ENCODE measurements at places on chromosomes 7 and 10.

- no peak for DNase-seq
Observed at GRCh38 chr7:80632139-80632538, 6.3 kb upstream of the CD36 start.

- no peak for DNase-seq
Observed at GRCh38 chr10:133442967-133443924, 10.5 kb upstream of the SCART1 start.

GRCh38 chr10:19096501-19097073 is 48.0 kb downstream of the MALRD1 start:
- DNase-seq, result no peak

GRCh38 chr10:63563623-63564022 is 42.4 kb downstream of the REEP3 start:
- DNase-seq, result no peak

GRCh38 chr7:2403014-2403717 is at the start of gene CHST12:
Gene CHST12 (plus strand): TSS chr7:2403611. CDS start chr7:2432640, 29,029 bp downstream.
- peak; percentile 87 for DNase-seq

DNA sequence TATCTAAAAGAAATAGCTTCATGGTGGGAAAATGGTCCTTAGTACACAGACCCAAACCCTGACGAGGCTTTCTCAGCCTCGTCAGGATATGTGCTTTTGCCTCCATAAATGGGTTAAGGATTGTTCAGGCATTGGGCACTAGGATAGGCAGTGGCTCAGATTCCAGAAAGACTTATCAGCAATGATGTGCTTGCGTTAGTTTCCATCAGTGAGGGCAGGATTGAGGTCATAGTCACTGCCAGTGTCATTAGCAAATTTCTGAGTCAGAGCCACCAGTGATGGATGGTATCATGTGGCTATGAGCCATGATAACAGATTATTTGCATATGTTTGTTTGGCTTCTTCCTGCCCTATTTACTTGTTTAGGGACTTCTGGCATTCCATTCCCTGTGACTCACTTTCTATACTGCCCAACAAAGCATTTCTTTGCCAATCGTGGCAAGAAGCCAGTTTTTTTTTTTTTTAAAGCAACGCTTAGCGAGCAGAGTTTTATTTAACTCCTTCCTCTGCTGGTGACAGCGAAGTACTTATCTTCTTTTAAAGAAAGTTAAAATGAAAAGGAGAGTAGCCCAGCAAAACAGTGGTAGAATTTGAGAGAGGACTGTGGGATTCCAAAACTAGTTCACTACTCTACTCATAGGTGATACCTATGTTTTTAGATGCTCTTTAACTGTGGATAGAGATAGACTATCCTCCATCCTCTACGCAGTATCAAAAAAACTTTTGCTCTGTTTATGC is 44.4 kb downstream of the MYPN start:
- no peak for DNase-seq

DNA sequence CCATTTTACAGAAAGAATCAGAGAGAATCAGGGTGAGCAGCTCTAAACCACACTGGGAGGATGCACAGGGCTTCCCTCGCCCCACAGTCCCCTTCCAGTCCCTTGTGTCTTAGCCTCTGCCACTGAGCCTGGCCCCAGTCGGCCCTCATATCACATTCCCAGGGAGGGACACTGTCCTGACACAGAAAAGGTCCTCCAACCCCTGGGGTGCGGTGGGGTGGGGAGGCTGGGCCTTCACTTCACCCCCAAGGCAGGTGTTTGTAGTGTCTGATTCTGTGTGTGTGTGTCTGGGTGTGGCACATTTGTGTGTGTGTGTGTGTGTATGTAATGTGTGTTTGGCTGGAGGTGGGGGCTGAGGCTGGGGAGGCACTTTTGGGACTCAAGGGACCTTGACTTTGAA is 1.8 kb upstream of the KCP start:
- no peak for DNase-seq

DNA sequence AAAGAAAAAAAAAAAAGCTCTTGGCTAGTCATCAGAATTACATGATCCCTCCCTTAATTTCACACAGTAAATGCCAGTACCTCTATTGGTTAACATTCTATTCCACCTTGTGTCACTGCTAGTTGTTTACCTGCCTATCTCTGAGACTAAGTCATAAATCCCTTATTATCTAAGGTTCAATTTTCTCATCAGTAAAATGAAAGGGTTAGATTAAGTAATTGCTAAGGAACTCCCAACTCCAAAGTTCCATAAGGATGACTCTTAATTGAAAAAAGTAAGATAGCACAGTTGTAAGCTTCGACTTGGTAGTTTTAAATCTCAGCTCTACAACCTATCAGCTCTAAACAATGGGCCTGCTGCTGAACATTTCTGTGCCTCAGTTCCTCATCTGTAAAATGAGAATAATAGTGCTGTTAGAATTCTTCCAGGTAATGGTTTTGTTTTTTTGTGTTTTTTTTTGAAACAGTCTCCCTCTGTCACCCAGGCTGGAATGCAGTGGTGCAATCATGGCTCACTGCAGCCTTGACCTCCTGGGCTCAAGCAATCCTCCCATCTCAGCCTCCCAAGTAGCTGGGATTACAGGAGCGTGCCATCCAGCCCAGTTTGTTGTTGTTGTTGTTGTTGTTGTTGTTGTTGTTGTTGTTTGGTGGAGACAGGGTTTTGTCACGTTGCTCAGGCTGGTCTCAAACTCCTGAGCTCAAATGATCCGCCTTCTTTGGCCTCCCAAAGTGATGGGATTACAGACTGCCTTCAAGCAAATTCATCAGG is 35.6 kb downstream of the SRPK2 start:
- DNase-seq, result no peak

DNA sequence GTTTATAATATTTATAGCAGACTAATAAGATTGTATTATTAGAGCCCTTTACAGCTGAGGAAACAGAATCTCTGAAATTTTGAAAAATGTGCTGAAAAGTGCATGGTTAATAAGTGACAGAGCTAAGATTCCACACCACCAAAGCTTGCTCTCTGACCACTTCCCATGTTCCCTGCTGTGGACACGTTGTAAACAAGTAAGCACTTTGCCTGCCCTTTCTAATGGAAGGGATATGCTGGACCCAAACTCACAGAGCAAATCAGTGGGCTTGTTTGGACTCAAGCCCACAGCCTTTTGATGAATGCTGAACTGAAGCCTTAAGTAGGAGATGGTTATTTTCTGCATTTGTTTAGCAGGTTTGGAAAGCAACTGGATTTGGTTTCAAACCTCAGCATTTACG is 214.0 kb upstream of the TMEM72 start:
- DNase-seq, result no peak

DNA sequence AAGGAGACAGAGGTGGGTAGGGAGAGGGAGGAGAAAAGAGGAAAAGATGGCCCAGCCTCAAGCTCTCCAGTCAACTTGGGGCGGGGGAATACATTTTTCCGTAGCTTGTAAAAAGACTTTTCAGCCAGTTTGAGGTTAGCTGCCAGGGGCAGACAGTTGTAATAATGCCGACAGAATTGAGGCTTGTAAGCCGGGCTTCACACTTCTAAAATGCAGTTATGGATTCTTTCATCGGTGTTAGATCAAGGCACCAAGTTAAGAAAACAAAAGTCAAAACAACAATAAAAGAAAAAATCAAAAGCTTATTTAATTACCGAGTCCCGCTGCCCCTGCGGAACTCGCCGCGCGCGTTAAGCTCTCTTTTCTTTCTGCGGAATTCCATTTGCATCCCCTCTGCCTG is 448 bp upstream of the EVX1 start:
- no peak for DNase-seq

GRCh38 chr10:109358325-109358724 is 565.0 kb downstream of the XPNPEP1 start:
- DNase-seq, result no peak

- DNase-seq, result no peak
Observed at GRCh38 chr7:149599636-149600206, 102.1 kb upstream of the ZNF746 start.

- no peak for DNase-seq
Observed at GRCh38 chr7:138338361-138338760, 121.7 kb upstream of the TRIM24 start.

- no peak for DNase-seq
Observed at GRCh38 chr7:29255199-29255878, 60.8 kb downstream of the CHN2 start.

DNA sequence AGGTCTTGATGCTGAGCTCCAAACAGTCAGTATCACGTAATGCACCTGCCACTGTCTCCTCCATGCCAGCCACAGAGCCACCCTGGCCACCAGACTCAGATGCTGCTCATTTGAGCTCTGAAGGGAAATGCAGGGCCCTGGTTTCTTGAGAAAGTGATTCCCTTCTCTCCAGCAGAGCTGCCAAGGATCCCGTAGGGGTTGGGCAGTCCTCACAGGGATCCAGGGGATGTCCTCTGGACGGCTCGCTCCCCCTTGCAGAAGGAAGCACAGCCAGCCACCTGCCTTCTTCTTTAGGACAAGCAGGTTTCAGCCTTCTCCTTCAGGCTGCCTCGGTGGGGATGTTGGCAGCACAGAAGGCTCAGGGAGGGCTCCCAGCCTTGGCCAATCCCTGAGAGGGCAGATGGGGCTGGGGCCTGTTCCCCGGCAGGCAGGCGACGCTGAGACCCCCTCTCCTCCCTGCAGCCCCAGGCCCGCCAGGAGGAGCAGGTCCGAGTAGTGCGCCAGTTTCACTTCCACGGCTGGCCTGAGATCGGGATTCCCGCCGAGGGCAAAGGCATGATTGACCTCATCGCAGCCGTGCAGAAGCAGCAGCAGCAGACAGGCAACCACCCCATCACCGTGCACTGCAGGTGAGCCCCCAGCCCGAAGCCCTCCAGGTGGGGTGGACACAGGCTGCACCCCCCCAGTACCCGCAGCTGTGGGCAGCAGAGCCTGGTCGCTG is 48.9 kb downstream of the MKI67 start:
- DNase-seq, result no peak

- no peak for DNase-seq
Observed at GRCh38 chr7:1981201-1981877, 251.4 kb downstream of the MAD1L1 start.

- no peak for DNase-seq
Observed at GRCh38 chr10:79045566-79046175, 23.1 kb upstream of the ZMIZ1 start.

- DNase-seq, result no peak
Observed at GRCh38 chr7:155790666-155791065, 21.6 kb downstream of the SHH start.

DNA sequence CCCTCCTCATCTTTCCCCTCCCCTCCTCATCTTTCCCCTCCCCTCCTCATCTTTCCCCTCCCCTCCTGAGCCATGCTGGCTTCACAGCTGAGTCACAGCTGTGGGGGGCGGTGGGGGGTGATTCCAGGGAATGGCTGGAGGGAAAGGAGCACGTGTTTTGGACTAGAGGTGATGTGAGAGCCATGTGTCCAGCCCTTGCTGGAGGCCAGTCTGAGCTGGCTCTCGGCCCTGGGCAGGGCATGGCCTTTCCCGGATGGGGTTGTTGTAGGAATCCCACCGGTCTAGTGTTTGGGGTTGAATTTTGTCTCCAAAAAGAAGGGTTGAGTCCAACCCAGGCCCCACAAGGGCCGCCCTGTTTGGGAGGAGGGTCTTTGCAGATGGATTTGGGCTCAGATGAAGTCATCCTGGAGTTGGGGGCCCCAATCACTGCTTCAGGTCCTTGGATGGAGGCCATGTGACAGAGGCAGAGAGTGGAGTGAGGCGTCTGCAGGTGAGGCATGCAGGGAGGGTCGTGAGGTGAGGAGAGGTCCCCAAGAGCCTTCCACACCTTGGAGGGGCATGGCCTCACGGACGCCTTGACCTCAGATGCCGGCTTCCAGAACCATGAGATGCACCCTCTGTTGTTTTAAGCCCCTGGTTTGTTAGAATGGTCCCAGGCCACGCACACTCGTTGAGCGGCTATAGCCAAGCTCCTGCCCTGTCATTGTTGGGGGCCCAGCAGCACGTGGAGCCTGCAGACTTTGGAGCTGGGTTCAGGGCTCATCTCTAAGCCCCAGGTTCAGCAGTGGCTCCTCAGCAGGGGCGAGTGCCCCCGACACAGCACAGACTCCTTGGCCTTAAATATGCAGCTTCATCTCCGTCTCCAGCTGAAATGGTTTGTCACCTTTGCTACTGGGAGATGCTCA is 101.6 kb downstream of the DNAJB6 start:
- no peak for DNase-seq

DNA sequence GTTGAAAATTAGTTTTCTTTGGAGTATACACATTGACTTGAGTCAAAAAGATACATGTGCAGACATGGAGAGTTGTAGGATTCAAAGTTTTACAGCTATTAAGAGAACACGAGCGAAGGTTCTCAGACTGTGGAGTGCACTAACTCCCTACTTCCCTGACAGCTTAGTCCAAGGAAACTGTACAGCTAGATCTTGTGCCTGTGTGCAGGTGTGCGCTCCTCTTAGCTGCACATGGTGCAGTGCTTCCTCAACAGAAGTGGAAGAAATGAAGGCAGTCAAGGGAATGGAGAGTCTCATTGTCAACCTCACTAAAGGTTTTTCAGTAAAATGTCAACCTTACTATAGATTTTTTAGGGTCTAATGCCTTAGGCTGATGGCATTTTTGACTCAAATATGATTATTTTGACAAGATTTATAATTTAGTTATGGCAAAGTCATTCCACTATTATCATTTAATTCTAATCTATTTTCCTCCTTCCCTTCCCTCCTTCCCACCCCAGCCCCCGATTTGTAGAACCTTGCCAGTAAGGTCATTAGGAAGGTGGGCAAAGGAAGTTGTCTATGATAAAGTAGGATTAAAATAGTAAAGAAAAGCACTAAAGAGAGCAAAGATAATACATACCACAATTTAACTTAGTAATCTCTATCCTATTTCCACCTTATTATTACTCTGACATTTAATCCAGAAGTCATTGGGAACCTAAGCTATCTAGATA is 13.6 kb downstream of the PDK4 start:
- no peak for DNase-seq

DNA sequence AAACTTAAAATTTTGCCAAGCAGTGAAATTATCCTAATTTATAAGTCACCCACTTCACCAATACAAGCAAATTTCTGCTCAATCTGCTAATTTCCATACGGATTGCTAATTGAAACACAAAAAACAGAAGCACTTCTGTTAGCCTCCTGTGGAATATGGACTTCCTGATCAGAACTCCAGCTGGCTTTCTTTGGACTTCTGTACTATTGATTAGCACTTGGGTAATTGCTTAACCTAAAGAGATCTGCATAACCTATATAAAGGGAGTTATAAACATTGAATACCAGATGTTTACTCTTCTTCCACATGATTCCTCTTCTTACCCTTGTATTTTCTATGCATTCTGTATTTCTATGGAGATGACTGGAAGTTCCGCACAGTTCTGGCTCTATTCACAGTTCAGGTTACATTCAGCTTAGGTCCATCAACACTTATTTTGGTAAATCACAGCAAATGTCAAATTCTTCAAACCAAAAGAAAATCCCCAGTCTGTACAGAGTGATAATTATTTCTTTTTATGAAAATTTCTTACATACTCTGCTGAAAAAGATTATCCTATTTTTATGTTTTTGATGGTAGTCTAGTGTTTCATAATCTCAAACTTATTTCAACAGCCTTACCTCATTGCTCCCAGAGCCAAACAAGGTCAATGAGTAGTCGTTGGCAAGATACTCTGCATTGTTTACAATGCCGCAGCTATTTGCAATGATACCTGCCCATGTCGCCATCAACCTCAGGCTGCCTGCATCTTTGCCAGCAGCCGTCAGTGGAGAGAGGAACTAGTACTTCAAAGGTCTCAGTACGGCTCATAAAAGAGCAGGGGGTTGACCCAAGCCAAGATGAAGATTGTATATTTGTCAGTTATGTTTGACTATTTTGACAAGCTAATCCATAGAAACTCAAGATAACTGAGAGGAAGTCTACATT is 225.6 kb downstream of the AHR start:
- no peak for DNase-seq
